Ureter (tissue), 1 donor: ENCODE measurements at places on chromosomes 7 and 10. TPM values are rescaled to one million over a fixed set of nuclear protein-coding genes. Genes with fewer than 3 reads are reported as not detected.

Gene PON3
- 5.5 TPM for total RNA-seq

Gene CNTNAP2
- total RNA-seq = 0.21 TPM

DNA sequence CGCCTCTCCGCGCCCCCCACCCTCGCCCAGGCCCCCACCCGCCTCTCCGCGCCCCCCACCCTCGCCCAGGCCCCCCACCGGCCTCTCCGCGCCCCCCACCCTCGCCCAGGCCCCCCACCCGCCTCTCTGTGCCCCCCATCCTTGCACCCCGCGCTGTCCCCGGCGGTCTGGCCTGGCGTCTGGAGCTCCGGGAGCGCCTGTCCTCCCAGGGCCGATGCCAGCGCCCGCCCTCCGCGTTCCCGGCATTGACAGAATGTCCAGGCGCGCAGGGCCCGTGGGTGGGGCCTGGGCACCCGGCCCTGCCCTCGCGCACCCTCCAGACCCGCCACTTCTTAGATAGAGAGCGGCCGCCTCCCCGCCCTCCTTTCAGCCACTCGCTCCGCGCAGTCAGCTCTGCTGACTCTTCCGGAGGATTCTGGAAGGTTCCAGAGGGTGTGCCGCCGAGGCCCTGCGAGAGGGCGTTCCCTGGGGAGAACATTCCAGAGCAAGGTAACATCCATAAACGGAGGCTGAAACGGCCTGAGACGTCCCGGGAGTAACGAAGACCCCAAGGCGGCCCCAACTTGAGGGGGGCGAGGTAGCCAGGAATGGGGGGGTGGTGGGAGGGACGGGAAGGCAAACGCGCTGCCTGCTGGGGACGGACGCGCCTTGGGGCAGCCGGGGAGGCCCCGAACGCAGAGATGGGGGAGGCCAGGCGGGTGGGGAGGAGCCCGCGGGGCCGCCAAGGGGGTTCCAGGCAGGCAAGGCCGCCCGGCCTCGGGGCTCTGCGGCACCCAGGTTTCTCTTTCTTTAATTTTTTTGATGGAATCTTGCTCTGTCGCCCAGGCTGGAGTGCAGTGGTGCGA, 117.8 kb downstream of the DYNC2I1 start:
- no peak for DNase-seq

- no peak for DNase-seq
Measured at GRCh38 chr10:109887243-109887642, 36.1 kb downstream of the XPNPEP1 start.

GRCh38 chr10:132548869-132549268, 11.3 kb downstream of the INPP5A start:
- no peak for DNase-seq

GRCh38 chr7:81299711-81300110, 380.9 kb upstream of the SEMA3C start:
- no peak for DNase-seq

DNA sequence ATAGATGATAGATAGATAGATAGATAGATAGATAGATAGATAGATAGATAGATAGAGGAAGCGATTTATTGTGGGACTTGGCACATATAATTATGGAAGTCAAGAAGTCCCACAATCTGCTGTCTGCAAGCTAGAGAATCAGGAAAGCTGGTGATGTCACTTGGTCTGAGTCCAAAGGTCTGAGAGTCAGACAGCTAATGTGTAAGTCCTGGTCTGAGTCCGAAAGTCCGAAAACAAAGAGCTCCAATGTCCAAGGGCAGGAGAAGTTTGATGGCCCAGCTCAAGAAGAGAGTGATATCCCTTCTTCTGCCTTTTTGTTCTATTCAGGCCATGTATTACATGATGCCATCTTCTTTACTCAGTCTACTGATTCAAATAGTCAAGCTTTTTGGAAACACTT, 53.8 kb upstream of the TCF7L2 start:
- DNase-seq = no peak

DNA sequence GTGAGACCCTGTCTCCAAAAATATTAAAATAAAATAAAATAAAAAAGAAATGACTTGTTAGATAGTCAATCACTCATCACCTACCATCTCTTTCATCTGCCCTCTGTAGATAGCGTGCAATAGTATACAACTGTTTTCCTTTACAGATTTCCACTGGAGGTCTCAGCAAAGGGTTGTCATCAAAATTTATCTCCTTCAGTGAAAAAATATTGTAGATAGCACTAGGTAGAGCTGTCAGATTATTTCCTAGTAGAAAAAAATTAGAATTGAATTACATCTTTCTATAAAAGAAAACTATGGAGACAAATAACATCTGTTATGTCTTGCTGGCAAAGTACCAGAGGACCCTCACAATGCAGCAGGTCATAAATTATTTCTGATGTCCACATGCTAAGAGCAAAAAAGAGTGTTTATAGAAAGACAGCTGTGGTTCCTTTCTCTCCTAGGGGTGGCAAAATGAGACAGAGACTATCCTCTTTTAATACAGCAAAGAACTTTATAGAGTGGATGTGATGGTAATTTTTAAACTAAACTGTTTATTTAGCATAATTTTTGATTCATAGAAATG, 16.3 kb upstream of the CYP51A1 start:
- no peak for DNase-seq

GRCh38 chr7:30710669-30711068, 28.4 kb upstream of the CRHR2 start:
- DNase-seq = no peak

GRCh38 chr10:96376483-96376882, 17.7 kb upstream of the OPALIN start:
- no peak for DNase-seq

DNA sequence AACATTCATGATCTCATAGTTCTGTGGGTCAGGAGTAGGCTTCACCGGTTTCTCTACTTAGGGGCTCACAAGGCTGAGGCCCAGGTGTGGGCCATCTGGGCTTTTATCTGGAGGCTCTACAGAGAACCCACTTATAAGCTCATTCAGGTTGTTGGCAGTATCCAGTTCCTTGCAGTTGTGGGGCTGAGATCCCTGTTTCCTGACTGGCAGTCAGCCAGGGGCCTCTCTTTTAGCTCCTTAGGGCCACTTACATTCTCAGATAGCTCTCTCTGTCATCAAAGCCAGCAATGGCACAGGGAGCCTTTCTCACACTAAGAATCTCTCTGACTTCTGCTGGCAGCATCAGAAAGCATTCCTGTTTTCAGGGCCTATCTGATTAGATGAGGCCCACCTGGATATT, 18.2 kb upstream of the HECTD2 start:
- no peak for DNase-seq

- no peak for DNase-seq
Measured at GRCh38 chr7:66768865-66769832, 28.6 kb downstream of the RABGEF1 start.

- DNase-seq = no peak
Measured at GRCh38 chr10:129790715-129791446, 173.2 kb downstream of the EBF3 start.

DNA sequence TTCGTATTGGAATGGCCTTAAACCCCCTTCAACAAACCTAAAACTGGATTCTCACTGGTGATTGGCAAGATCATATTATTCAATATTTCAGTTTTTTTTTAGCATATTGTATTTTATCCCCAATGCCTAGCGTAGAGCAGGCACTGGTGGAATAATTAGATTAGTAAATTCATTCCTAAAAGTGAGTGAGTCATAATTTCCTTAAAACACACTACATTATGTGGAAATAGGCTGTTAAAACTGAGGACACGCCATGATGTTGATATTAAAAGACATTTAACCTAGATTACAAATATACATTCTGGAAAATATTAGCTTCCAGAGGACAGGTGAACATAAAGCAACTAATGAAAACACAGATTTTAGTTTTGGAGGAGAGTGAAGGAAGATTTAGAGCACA, 463.9 kb downstream of the PARD3 start:
- DNase-seq = no peak

GRCh38 chr10:33243703-33244102, 90.8 kb downstream of the NRP1 start:
- no peak for DNase-seq

DNA sequence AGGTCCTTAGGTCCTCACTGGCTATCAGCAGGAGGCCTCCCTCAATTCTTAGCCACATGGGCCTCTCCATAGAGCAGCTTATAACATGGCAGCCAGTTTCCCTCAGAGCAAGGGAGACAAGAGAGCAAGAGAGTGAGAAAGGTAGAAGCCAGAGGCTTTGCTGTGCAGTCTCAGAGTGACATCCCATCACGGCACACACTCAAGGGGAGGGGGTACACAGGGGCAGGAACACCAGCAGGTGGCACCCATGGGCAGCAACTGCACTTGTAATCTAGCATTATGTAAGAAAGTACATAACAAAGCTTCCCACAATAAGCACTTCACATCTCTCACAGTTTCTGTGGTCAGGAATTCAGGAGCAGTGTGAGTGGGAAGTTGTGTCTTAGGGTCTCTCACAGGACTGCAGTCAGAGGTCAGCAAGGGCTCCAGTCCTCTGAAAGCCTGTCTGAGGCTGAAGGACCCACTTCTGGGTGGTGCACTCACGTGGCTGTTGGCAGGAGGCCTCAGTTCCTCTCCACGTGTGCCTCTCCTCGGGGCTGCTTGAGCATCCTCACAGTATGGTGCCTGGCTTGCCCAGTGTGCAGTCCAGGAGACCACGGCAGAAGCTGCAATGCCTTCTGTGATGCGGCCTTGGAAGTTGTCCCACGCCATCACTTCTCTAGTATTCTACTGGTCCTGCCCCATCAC, 159.4 kb downstream of the OAT start:
- no peak for DNase-seq

- no peak for DNase-seq
Measured at GRCh38 chr7:14542624-14543023, 359.9 kb downstream of the DGKB start.

- DNase-seq = no peak
Measured at GRCh38 chr7:98774884-98775283, 94.9 kb downstream of the TMEM130 start.

Gene AIFM2
- total RNA-seq = 12.4 TPM

Gene ZNF467
- 9.7 TPM for total RNA-seq

Gene FAM25C
- not detected for total RNA-seq

DNA sequence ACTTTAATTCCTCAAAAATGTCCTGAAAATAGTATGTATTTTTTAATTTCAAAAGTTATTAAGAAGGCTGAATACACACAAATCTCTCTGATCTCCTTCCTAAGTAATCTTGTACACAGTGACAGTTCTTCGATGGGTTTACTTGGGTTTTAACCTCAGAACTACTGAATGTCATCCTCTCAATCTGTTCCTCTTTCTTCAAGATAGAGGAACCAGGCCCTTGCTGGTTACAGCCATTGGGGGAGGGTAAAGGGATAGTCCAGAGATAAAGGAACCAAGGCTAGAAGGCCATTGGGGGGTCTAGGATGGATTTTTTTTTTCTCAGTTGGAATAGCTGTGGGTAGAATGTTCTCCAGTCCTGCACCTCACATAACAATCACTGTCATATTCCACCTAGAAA, 224.9 kb downstream of the SKIDA1 start:
- DNase-seq = no peak

- DNase-seq = no peak
Measured at GRCh38 chr7:154698726-154699291, 304.1 kb downstream of the PAXIP1 start.

- DNase-seq = no peak
Measured at GRCh38 chr10:112390125-112390703, 16.3 kb downstream of the ACSL5 start.

DNA sequence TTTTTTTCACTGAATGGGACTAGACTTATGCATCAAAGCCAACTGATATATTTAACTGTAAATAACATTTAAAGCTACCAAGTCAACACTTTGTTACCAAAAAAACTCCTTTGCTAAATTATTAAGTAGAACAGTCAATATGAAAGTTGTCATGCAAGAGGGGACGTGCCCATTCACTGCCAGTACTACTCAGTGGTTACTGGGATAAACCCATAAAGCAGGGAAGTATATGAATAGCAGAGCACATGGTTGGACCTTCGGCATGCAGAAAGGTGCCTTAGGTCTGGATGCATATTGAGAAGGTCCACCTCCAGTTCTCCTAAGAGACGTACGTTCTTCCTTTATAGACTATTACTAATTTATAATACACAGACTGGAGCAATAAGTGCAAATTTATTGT, 120.1 kb downstream of the SVOPL start:
- DNase-seq = no peak

DNA sequence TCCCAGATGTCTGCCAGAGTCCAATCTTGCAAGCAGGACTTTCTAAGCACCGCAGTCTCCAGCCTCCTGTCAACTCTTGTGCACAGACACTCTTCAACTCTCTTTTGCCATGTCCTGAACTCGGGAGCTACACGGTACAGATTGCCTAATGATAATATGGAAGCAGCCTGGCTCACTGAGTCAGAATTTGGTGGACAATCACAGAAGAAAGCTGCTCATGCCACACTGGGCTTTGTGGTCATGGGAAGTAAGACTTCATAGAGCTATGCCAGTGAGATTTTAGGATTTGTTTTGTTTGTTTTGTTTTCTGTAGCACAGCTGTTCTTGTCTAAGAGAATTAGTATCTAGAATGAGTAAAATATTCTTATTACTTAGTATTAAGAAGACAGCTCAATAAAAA, 144.1 kb upstream of the PRSS58 start:
- no peak for DNase-seq
